ENCODE measurements at places on chromosomes 16 and 17. TPM values are rescaled to one million over a fixed set of nuclear protein-coding genes. Genes with fewer than 3 reads are reported as not detected.

FAM234A gene
- 56.6 TPM for polyA plus RNA-seq

DNA sequence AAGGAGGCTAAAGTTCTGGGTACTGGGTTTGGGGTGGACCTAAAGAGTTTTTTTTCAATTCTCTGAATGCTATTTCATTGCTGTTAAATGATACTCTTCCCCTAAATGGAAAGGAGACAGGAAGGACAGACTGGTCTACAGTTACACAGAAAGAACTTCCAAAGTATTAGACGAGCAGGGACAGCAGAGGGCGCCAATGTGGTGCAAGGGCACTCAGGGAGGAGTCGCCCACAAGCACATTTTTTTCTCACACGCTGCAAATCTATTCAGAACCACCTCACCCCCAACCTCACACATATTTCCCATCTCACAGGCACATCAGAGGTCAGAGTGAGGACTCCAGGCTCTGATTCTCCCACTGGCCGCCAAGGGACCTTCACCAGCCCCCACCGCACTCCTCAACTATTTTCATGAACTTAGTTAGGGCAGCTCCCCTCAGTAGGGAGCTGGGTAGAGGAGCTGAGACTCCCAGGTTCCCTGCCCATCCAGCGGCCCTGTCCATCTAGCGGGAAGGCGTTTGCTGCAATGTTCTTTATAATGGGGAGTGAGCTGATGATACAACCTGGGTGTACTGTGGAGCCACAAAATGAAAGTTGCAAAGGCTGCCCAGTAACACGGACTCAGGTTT lies 6.8 kb upstream of the CA4 start:
- peaks cover 29% of the 10 kb centered on the region for H3K27me3 ChIP-seq
- peak; percentile 39 for DNase-seq
- H3K4me1 ChIP-seq, result peaks cover 6% of the 10 kb centered on the region
- H3K27ac ChIP-seq, result no peak overlapping the region
- H3K36me3 ChIP-seq, result no peaks in the 10 kb centered on the region

XAF1 gene
- 39.2 TPM for polyA plus RNA-seq

DNA sequence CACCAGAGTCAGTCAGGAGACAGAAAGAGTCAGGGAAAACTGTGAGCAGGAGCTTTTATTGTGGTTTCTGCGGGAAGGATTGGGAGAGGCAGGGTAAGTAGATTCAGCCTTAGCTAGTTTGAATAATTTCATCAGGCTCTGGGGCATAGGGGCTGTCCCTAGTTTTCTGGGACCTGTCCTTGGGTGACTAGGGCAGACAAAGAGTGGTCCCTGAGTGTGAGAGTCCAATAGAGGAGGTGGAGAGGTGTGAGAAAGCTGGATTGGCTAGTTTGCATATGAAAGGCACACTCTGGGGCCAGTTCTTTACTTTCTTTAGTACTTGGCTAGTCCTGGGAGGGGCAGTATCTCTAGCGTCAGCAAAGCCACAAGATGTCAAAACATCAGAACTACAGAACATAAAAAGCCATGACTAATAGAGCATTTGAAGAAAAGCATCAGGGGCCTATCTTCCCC lies 255.6 kb downstream of the HS3ST3A1 start:
- H3K4me3 ChIP-seq, result no peak overlapping the region
- no peaks in the 10 kb centered on the region for H3K4me1 ChIP-seq
- no peak overlapping the region for H3K27ac ChIP-seq
- DNase-seq, result no peak

All from immature natural killer cell (primary cell).